ENCODE measurements at places on chromosomes 13 and 19.

GRCh38 chr13:112330066-112330465 is 46.1 kb upstream of the SPACA7 start:
- DNase-seq = no peak

DNA sequence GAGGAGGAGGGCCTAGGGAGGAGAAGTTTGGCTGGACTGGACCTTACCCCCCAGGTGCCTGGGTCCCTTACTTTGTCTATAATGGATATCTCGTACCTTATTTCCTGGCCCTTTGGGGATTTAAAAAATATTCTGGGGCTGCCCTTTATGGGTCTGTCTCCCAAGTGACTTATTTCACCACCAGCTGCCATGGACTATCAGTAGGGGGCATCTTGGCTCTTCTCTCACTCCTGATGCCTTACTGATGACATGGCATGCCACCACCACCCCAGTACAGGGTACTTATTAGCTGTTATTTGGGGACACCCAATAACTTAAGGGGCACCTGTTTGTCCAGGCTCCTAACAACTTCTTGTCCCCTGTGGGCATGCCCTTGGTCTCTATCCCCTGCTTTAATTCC is 38.0 kb downstream of the NFIX start:
- no peak for DNase-seq

GRCh38 chr13:43979492-43979891 is 99.8 kb downstream of the LACC1 start:
- DNase-seq = no peak

DNA sequence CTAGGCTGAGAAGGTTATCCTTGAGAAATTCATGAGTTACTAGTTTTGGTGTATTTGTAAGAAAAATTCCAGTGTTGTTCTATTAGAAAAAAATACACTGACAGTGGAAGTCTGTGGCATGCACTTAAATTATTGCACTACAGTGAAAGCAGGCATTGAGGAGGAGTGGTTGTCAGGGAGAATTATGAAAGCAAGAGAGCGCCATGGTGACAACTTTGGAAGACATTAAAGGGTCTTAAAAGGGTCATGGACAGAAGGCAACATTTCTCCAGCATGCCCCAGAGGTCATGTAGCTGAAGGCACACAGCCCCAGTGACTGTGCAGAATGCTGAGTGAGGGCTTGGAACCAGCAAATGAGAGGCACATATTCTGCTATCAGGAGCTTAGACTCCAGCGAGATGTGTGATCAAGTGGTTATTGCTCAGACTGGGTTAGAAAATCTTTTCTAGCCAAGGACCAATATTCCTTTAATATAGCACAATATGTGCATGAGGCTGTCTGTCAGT is 292.7 kb downstream of the OLFM4 start:
- no peak for DNase-seq

GRCh38 chr13:88651531-88651930 is 980.4 kb downstream of the SLITRK5 start:
- no peak for DNase-seq

DNA sequence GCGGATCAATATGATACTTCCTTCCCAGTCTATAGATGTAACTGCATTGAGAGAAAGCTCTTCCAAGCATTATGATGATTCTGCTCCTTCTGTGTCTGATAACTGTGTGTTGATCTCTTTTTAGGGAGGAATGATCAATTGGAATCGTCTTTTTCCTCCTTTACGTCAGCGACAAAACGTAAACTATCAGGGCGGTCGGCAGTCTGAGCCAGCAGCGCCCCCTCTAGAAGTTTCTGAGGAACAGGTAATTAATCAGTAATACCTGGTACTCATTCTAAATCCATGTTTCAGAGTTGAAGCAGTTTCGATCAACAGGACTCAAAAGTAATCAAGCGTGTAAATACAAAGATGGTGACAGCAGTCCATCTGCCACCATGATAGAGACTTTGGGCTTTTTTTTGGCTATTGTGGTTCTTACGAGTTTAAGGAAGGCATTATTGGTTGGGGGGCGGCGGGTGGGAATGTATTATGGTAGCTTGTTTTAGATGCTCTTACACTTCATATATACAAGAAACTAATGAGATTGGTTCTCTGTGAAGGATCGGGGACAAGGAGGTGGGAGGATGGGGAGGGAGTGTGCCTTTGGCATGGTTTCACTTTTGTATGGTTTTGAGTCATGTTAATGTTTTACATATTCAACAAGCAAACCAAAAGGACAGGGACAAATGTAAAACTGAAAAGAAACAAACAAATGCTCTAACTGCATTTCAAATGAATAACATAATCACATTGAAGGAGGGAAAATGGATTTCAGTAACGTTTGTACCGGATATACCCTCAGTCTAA is 60.7 kb upstream of the GPR183 start:
- no peak for DNase-seq

GRCh38 chr13:98189841-98190505 is 12.9 kb upstream of the RNF113B start:
- no peak for DNase-seq

- DNase-seq = no peak
Measured at GRCh38 chr13:50589651-50590054, 253.8 kb downstream of the DLEU7 start.

- no peak for DNase-seq
Measured at GRCh38 chr19:47713046-47714021, at the start of gene EHD2. Gene EHD2, plus strand, starts transcription at chr19:47713422. Its CDS starts 3,191 bp downstream, at chr19:47716613.

- no peak for DNase-seq
Measured at GRCh38 chr19:45819769-45820168, 4.7 kb upstream of the RSPH6A start.

DNA sequence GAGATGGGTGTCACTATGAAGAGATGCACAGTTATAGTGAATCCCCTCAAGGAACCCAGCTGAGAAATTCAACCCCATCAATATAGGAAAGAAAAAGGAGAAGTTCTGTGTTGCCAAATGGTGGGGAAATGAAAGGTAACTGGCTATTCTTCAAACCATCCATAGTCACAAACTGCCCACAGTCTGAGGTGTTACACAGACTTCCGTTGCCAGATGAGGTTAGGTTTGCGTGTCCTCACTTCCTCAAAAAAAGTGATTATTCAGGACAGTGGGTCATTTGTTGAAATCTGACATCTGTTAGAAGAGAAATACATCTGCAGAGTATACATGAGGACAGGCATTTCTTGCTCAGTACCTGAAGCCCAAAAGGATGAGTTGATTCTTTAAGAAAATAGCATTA is 9.0 kb downstream of the SIGLEC5 start:
- DNase-seq = no peak

DNA sequence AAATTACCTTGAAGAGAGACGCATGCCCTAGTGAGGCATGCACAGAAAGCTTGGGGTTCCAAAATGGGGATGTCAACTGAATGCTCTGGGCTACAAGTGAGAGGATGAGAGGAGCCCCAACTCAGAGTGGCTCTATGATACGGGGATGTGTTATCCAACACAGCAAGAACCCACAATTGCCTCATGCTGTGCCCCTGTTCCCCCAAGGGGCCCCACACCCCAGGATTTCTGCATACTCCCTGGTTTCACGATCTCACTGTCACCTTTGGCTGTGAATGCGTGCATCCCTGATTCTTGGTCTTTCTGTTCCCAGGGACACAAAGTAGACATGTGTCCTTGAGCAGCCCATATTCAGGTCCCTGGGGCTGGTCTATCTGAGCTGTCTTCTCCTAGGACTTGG is 29.3 kb downstream of the WDR88 start:
- no peak for DNase-seq

DNA sequence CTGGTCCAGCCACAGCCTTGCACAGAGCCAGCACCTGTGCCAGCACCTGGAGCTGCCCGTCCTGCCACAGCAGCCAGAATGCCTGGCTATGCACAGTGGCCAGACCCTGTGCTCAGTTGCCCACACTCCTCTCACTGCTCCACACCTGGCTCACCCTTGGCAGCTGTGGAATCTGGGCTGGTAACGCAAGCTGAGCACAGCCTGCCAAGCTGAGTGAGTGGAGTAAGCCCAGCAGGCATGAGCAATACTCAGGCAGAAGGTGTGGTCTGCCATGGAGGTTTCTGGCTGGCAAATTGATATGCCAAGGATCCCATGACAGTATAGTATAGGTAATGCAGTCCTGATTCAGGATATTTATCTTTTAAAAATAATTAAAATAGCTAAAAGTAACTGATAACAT is 122.2 kb downstream of the PCDH9 start:
- no peak for DNase-seq

GRCh38 chr13:34076943-34077703 is 259.2 kb downstream of the RFC3 start:
- peak; percentile 5 for DNase-seq

DNA sequence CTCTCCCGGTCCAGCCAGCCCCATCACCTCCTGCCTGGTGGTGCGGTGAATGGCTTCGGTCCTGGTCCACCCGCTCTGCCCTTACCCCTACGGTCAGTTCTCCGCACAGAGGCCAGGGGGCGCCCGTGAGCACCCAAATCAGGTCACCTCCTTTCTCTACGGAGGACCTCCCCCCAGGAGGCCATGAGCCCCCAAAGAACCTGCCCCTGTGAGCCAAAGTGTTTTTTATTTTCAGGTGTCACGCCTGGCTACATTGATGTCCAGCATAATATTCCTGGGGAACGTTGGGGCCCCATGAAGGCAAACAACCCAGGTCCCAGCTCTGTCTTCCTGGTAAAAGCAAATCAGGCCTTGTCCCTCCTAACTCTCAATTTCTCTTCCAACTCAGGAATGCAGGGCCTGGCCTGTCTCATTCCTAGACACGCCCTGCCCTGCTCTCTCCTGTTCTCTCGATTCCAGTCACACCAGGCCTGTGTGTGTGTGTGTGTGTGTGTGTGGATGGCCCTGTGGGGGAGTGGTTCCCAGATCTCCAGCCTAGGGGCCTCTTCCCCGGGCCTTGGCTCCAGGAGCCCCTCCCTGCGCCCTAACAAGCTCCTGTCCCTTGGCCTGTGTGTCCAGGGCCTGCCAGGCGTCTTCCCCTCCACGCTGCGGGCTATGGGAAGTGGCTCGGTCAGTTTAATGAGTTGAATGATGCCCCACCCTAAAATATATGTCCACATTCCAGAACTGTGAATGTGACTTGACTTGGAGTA is 9.7 kb upstream of the GIPC1 start:
- DNase-seq = peak; percentile 60

DNA sequence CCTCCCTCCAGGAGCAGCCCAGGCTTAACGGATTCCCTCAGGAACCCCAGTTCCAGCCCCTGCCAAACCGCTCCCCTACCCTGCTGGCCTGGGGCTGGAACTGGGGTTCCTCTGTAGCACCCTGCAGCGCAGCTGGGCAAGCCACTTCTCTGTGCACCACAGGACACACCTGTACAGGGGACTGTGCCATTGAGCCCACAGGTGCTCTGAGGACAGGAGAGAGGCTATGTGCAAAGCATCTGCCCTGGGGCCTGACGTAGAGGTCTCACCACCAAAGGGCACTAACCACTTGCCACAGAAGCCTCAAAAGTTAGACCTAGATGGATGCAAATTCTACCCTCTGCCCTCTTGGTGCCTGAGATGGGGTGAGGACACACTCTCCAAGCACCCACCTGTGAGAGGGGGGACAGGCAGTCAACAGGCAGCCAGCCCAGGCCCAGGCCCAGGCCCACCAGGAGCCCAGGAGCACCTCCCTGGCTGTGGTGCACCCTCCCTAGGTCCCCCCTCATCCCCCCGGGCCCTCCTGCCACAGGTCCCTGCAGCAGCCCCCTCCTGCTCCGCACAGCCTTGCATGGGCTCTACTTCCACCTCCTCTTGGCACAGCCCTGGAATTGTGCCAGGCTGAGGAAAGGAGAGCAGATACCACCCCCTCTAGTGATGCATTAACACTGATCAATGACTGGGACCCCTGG is 27.6 kb upstream of the SLC35E1 start:
- no peak for DNase-seq

DNA sequence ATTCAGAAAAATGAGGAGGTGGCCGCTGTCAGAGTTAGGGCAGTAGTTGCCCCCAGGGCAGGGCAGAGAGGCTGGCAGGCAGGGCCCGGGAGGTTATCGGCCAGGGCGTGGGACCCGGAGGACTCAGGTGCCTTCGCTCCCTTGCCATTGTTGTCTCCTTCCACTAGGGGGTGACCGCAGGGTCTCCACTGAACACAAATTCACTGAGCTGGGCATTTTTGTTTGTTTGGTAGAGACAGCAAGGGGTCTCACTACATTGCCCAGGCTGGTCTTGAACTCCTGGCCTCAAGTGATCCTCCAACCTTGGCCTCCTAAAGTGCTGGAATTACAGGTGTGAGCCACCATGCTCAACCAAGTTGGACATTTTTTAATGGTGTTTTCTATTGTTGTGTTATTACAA is 25.1 kb downstream of the CARS2 start:
- DNase-seq = peak; percentile 27

DNA sequence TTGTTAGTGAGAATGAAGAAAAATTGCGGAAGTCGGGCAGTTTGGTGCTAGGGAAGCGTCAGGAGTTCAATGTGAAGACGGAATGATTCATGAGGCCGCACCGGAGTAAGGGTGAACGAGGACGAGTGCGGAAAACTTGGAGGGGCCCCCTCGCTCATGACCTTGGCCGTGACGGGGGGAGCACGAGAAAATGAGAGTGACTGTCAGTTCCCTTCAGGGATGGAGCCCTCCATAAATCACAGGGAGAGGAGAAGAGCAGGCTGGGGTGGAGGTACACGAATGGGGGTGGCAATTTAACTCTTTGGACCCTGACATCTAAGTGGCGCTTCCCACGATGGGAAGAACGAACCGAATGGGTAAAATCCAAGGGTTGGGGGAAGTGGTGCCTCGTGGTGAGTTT is 486.4 kb downstream of the TSHZ3 start:
- no peak for DNase-seq

GRCh38 chr13:41231786-41232185 is 31.6 kb downstream of the MTRF1 start:
- no peak for DNase-seq

- no peak for DNase-seq
Measured at GRCh38 chr19:19642506-19643157, 825 bp downstream of the GMIP start.

DNA sequence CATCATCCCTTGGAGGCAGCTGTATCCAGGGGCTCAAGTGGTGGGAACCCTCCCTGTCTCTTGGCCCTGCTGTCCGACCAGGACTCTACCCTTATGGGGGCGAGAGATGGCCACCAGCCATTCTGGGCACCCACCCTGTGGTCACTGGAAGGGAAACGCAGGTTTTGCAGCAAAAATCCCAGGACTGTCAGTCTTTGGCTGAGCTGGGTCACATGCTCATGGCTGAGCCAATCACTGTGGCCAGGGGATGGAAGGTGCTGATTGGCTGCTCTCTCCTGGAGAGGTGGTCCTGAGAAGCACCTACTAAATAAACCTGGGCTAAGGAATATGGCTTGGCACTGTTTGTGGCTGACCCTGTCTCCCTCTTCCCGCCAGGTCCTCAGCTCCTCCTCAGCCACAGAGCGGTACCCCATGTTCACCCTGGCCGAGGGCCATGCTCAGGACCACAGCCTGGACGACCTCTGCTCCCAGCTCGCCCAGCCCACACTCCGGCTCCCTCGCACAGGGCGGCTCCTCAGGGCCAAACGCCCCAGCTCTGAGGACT is 8.9 kb downstream of the ATG4D start:
- peak; percentile 85 for DNase-seq
